DMS 273 treated with DMSO at 0.1 percent for 48 hours (cell line): ENCODE measurements at places on chromosomes 5 and 9.

DNA sequence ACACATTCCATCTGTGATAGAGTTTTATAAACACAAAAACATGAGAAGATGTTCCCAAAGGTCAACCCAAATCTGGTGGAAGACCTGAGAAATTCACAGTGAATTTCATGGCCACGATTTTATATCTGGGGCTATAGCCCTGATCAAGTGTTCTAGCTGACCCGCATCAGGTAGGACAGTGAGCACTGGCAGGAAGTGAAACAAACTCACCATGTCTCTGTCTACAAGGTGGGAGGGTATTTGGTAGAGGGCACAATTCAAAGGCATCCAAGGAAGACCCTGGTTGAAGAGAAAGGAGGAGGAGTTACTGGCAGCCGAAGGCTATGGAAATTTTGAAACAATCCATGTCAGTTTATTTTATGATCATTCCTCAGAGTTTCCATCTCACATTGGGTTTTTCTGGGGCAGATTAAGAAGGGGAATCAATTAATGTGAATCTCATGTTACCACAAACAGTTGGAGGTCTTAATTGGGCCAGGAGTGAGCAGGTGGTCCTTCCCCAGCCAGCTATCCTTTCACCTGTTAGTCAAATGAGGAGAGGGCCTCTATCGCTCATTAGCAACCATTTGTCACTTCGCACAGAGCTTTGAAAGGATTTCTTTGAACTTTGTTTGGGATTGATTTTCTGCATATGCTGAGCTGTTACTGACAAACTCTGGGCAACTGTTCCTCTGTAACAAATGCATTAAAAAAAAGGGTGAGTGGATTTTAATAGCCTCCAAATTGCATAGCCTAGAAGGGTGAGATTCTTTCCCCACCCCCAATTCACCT, 612.0 kb upstream of the CLINT1 start:
- DNase-seq: peak; percentile 19

GRCh38 chr5:38783011-38783561, 62.7 kb upstream of the OSMR start:
- DNase-seq: peak; percentile 48

- no peak for DNase-seq
Measured at GRCh38 chr5:56160723-56161438, 72.2 kb downstream of the ANKRD55 start.

DNA sequence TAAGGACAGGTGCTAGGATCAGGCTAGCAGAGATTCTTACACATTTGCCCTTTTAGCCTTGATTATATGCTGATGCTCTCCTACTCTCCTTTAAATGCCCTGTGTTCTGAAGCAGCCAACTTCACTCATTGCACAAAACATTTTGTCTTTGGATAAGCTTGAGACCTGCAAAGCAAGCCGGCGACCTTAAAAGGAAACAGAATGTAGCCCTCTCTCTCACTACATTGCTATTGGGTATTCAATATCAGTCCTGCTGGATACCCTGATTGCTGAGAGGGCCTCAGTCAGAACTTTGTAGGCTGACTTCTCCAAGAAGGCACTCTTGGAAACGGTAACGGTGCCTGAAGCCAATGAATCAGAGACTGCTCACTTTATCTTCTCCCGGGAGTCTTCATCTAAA, 528.9 kb downstream of the DTWD2 start:
- DNase-seq: no peak

GRCh38 chr9:126980231-126980630, 65.6 kb downstream of the RALGPS1 start:
- DNase-seq: no peak

- DNase-seq: no peak
Measured at GRCh38 chr9:111232997-111233790, 96.8 kb downstream of the OR2K2 start.

- DNase-seq: peak; percentile 10
Measured at GRCh38 chr5:158435161-158435616, 576.2 kb upstream of the CLINT1 start.

GRCh38 chr5:58114324-58114723, 345.6 kb downstream of the PLK2 start:
- DNase-seq: no peak

DNA sequence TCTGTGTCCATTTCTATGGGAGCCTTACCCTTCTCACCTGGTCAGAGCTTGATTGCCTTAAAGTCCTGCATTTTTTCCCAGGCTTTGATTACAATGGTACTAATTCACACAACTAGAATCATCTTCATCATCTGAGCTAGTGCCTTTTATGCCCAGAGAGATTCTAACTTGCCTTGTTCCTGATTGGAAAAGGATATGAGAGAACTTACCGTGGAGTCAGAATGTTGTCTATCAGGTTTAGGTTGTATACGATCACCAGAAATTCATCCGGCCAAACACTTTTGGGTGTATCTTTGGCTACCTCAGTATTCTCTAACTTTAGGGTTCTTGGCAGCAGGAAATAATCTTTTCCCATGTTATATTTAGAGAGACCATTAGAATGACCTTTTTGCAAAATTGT, 71.7 kb downstream of the AOPEP start:
- no peak for DNase-seq

- DNase-seq: peak; percentile 55
Measured at GRCh38 chr5:1801222-1801966, at the start of gene NDUFS6. Gene NDUFS6 (plus strand): TSS chr5:1801407. CDS start chr5:1801418, 11 bp downstream.

DNA sequence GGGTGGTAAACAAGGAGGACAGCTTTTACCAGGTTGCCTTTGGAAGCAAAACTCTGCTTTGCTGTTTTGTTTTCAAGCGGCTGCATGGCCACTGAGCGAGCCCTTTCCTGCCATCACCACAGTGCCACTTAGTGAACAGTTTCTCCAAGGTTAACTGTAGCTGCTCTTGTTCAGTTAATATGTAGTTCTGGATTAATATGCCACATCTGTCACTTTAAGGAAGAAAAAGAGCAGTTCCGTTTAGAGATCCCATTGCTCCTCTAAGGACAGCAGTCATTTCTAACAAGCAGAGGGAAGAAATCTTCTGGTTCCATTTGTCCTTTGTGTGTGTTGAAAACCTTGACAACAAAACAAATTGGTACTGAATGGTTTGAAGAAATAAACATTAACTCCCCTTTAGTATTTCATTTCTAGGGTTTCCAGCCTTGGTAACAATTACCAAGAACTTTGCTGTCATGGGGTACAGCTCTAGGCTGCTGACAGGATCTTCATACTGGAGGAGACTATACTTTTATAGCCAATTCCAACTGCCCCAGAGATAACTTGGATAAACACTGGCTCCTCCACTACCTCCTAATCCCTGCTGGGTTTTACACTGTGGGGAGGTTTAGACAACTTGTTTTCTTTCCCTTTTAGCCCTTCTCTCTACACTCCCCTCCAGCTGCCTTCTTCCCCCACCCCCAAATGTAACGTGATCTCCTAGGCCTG, 10.3 kb upstream of the ABL1 start:
- DNase-seq: peak; percentile 62

GRCh38 chr5:129241755-129242154, 147.2 kb downstream of the ISOC1 start:
- no peak for DNase-seq

DNA sequence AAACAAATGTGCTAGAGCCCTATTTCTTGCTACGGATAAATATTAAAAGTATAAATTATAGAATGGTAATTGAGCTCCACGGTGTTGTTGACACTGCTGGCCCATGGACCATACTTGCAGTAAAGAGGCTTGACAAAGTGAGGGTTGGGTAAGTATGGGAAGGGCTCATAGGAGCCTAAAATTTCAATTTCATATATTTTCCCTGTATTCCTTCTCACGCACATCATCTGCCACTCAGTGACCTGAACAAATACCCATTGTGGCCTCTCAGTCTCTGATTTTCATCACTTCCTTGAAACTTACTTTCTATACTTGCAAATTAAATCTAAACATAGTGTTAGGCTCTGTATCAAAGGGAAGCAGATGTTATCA, 116.5 kb downstream of the PIK3R1 start:
- no peak for DNase-seq

DNA sequence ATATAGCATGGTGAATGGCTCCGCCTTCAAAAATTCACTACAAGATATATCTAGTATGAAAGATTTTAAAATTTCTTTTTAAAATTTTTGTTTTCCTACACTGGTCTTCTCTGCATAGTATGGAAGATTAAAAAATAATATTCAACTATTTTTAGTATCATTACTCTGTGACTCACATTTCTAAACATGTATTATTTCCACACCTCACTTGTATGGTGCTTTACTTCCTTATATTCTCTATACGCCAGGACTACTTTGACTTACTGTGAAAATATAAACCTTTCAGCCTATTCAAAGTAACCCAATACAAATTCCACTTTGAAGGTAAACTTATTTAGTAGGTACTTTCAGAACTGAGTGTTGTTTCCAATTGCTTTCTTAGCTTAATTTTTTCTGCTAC, 26.8 kb upstream of the TXNDC8 start:
- DNase-seq: no peak

- no peak for DNase-seq
Measured at GRCh38 chr5:36611520-36612274, 5.3 kb downstream of the SLC1A3 start.

DNA sequence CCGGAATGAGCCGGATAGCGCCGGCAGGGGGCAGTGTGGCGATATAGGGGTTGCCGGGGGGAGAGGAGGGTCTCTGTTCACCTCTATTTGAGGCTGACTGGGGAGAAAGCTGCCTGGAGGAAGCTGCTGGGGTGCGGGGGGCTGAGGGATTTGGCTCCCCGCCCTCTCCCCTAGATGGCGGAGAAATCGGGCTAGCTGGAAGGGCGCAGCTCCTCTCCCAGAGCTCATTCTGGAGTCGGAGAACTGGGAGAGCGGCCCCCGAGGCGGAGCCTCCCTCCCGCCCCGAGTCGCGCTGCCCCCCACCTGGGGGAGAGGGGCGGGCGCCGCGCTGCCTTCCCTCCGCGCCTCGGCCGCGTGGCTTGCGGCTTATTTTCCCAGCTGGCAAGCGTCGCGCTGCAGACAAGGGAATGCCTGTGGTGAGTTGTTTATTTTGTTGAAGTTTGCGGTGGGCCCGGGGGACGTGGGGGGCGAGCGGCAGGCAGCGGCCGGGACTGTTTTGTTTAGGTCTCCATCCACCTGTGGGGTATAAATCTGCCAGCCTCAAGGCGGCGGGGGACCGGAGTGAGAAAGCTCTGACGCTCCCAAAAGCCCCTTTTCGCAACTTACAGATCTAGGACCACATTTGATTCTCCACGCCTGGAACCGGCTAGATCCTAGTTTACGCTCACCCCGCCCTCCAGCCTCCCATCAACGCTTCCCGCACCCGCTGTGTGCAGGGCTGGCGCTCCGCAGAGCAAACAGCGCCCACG, 4.1 kb upstream of the RGMB start:
- DNase-seq: peak; percentile 20

GRCh38 chr5:18090177-18090576, 455.9 kb downstream of the TAF11L14 start:
- DNase-seq: no peak

DNA sequence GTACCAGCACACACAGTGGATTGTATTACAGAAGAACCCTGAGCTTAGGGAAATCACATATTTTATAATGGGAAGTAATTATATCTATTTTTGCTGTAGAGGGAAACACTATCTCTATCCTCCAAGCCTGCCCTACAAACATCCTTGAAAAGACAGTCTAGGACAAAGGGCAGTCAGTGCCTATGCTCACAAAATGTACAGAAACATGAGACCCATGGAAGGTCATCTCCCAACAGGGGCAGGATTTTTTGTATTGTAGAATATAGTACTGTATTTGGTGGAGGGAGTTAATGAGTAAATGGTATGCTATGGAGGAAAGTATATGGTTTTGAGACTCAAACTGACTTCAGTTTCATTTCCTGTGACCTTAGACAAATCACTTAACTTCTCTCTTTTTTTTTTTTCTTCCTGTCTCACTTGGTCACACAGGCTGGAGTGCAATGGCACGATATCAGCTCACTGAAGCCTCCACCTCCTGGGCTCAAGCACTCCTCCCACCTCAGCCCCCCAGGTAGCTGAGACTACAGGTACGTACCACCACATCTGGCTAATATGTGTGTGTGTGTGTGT, 5.8 kb upstream of the RAB14 start:
- no peak for DNase-seq

DNA sequence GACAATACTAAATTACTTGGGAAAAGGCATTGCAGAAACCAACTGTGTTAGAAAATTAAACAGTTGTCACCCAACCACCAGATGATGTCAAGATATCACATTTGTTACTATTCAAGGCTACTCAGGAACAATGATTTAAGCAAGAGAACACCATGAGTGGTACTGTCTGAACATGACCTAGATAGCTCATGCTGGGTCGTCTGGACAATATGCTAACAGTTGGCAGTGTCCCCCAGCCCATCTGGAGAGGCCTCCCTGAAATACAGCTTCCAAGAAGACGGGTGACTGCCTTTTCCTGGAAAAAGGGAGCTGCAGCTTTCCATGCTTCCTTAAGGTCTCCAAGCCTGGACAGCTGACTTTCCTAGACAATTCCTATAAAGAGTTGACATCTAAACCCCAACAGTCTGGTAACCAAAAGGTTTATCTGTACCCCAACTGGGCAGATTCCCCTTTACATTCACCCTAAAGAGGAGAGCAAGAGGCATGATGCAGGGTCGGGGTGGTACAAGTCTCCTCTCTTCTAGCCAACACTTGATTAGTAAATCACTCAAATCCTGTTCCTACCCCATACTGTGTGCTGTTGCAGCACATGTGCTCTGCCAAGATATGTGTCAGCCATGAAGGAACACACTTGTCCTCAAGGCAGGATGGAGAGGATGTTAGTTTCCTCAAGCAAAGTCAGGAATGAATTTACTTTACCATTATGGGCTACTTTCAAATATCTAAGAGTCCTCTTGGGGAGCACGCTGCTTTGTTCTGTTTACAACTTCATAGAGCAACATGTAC, 433.0 kb downstream of the PDE4D start:
- DNase-seq: peak; percentile 89

- DNase-seq: no peak
Measured at GRCh38 chr5:159316519-159317383, 13.5 kb downstream of the IL12B start.

DNA sequence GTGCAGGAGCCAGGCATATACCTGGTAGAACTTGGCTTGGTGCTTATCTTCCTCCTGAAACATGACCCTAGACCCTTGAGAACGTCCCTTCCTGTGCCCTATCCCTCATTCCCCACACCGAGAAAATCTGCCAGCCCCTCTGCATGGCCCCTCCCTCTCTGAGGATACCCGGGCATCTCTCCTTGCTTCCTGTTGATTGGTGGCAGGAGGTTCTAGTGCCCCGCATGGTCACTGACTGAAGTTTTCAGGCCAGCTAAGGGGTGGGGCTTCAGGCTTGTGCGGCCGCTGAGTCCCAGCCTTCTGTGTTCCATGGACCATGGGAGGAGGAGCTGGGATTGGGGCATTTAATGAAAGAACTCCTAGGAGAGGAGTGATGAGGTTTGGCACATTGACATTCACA, 22.8 kb downstream of the IGIP start:
- DNase-seq: no peak

- DNase-seq: no peak
Measured at GRCh38 chr5:14595189-14595588, 13.6 kb downstream of the OTULINL start.

DNA sequence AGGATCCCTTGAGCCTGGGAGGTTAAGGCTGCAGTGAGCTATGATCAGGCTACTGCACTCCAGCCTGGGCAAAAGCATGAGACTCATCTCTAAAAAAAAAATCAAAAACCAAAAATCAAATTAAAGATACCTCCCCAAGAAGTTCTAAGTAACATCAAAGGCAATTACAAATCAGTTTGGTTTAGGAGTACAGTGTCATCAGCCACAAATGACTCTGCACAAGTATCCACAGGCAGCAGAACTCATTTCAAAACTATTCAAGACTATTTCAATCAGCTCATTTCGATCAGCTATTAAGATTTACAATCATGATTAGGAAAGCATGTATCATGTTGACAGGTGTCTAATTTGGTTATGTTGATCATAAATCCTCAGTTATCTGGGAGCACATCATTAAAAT, 19.1 kb downstream of the TRMO start:
- no peak for DNase-seq
